ENCODE measurements at places on chromosomes 16 and 17.

GRCh38 chr16:77684181-77684526, 38.2 kb upstream of the NUDT7 start:
- no peak for DNase-seq

- no peak for DNase-seq
Observed at GRCh38 chr17:9522074-9522473, 53.5 kb downstream of the STX8 start.

DNA sequence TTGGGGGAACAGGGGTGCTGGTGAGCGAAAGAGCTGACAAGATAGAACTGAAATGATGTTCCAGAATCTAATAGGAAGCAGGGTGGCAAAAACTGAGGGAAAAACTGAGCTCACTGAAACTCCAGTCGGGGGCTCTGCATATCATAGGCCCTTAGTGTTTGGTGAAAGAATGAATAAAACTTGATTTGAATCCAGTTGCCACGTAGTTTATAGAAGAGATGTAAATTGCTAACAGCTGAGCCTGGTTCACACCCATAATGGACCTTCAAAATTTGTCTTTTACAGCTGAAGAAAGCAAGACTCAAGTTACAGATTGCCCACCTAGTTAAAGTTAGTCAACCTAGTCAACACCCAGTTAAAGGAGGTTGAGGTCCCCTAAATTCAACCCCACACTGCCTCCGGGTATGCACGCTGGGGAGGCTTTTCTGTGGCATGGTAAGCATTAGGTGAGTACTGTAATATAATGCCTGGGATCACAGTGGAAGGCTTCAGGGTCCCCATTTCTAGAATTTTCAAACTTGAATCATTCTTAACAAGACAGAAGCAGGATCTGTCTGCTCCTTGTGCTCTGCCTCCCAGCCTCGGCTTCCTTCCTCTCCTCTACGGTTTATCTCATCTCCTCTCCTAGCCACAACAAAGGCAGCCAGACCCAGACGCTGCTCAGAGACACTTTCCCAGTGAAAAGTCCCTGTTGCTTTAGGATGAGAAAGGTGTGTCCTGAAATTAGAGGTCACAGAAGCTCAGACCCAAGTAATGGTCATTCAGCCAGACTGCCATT, 26.9 kb upstream of the SUPT4H1 start:
- DNase-seq, result no peak

GRCh38 chr17:21318439-21318838, 33.9 kb downstream of the MAP2K3 start:
- DNase-seq, result no peak

GRCh38 chr17:2076087-2076984, 21.4 kb downstream of the HIC1 start:
- DNase-seq, result no peak

DNA sequence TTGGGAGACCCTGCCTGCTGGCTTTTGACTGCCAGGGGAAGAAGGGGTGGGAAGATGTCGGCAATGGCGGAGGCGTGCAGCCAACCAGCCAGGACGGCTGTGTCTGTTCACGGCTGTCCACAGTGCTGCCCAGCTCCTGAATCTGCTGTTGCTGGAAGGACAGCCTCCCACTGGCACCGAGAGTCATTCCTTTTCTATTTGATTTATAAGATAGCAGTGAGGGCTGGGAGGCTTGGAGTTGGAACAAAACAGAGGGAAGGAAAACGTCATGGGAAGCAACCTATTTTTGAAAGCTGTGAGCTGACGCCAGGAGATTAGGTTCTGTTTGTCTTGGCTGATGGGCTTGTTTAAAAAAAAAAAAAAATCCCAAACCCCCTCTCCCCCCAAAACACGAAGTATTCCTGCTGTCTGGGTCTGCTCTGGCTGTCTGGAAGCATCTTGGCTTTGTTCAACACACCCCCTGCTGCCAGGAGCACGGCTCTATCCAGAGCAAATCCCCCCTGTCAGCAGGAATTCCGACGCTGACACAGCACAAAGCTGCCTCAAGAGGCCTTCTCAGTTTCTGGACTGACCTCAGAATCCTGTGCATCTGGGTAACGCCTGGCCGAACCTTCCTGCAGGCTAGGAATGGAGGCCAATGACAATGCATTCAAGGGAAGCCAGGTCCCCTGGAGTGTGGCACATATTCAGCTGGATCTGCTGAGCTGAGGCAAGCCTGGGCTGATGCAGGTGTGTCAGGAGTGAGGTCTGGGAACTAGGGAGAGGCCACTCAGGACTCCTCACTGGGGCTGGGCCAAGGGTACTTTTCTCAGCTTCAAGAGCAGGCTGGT, 41.0 kb upstream of the SREBF1 start:
- no peak for DNase-seq

- DNase-seq, result no peak
Observed at GRCh38 chr16:29912087-29912486, 11.8 kb downstream of the ASPHD1 start.

GRCh38 chr17:7060165-7060891, 16.4 kb upstream of the SLC16A11 start:
- peak; percentile 59 for DNase-seq

- DNase-seq, result no peak
Observed at GRCh38 chr17:78567991-78568390, 9.2 kb downstream of the DNAH17 start.

DNA sequence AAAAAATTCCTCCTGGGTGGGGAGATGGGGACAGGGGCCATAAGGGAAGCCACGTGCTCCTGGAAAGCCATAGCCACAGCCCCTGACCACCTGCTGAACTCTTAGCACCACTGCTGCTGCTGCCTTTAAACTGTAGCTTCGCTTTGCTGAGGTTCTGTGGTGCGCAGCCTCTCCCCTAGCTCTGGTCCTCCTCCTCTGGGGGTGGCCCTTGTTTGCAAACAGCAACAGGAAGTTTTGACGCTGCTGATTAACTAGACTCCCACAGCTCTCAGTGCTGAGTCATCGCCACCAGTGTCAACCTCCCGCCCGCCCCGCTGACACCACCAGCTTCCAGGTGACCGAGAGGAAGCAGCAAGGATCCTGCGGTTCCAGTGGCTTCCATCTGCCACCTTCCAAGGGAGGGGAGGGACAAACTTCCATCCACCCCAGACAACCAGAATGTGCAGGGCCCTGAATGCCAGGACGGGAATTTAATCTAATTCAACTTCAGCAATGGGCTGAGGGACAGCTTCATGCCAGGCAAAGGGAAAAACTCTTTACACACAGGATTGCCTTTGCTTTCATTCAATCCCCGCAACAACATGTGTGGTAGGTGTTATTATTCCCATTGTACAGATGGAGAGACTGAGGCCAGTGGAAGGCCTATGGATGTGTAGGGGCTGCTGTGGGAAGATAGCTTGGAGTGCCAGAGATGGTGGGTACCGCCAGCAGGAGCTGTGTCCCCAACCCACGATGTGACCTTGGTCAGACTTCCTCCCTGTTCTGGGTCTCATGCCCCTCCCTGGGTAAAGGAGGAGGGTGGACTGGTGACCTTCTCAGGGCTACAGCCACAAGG, 8.1 kb upstream of the KIFC3 start:
- peak; percentile 78 for DNase-seq

- no peak for DNase-seq
Observed at GRCh38 chr17:83180996-83181481, 101.6 kb downstream of the METRNL start.

DNA sequence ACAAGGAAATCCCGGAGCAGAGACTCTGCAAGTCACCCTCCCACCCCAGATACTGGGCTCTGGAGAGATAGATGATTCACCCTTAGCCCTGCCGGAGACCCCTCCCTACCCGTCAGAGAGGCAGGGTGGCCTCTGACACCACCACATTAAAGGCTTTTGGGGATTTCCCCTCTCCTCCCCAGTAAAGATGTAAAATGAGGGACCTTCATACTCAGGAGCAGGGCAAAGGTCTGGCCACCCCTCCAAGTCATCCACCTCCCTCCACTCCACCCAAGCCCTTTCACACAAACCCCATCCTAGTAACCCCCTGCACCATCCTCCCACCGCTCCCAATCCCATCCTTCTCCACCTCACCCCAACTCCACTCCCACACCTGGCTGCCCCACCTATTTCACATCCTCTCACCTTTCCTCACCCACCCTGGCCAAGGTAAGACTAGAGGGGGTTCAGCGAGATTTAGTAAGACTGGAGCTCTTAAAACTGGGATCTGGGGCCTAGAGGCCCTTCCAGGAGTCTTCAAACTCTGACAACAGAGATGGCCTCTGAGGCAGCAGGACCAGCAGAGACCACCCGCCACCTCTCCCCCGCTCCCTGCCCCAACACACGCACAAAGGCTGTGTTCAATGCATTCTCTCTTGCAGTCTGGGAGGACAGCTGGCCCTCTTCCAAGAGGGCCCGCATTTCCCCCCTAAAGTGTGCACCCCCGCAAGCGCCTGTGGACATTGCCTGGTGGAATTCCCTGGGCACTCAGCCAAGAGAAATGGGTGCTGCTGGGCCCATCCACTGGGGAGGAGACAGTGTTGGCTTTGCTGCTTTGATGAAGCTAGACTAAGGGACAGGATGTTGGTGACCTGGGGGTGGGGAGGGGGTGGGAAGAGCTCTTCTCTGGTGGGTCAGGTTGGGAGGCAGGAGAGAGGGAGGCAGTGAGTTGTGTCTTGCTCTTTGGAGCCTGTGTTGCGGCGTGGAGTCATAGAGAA, 1.1 kb downstream of the ABAT start:
- DNase-seq, result peak; percentile 74

DNA sequence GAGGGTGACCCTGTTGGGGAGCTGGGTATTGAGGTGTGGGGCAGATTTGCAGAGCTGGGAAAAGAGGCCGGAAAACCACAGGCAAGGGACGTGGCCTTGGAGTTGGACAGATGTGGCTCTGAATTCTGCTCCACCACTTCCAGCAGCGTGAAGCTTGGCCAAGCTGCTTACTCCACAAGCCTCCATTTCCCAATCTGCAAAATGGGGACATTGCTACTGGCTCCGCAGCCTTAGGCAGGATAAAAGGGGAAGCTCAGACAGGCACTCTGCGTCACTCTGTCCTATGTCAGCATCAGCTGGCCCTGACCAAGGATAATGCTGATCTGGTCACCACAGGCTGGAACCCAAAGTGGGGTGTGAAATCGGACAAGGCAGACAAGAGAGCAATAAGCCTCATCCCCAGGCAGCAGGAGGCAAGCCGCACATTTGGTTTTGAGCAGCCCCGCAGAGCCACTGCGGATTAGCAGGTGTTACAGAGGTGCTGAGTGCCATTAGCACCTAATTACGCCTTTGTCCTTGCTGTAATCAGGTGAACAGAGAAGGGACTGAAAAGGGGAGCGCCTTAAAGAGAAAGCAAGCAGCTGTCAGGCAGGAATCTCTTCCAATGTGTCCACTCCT, 54.8 kb downstream of the SDK2 start:
- DNase-seq, result no peak

DNA sequence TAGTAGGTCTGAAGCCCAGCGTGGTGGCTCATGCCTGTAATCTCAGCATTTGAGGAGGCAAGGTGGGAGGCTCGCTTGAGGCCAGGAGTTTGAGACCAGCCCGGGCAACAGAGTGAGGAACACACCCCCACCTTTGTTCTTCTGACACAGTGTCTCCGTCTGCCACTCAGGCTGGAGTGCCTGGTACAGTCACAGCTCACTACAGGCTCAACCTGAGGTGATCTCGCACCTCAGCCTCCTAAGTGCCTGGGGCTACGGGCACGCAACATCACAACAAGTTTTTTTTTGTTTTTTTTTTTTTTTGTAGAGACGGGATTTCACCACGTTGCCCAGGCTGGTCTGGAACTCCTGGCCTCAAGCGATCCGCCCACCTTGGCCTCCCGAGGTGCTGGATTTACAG, 6.7 kb upstream of the TLCD3A start:
- DNase-seq, result no peak

DNA sequence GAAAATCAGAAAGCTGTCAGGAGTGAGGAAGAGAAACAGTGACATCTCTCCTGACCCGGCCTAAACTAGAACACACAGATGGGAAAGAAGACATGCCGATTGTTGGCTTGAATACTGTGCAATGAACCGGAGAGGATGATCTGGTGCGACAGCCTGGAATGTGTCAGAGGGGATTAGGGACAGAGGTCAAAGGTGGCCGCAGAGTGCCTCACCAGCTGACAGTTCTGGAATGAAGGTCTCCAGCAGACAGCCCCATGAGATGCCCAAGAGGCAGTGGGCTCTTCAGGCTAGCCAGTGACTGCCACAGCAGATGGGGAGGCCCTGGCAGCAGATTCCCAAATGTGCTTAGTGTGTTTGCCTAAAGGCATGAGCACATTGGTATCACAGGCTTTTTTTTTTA, 623.2 kb downstream of the CDH8 start:
- DNase-seq, result no peak

DNA sequence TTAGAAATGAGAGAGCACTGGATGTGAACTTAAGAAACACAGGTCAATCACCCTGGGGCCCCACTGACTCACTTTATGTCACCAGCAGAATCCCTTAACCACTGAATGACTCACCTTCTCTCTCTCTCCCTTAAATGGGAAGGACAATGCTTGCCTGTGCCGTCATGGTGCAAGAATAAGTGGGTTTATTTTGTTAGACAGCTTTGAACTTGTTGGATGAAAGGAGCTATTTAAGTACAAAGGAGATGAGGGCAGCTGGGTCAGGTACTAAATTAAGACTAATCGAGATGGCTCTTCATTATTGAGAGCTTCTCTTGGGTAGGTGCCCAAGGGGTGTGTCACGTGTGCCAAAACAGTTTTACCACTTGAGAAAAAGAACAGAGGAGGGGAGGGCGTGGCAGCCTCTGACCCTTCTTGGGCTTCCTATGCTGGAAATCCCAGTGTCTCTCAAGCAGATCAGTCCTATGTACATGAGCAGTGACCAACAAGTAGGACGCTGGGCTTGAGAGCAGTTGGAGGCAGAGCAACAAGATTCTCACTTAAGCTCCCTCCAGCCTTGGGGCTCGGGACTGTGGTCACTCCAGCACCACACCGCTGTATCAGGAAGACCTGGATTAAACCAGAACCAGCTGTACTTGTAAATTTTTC, 6.7 kb upstream of the KRT31 start:
- DNase-seq, result peak; percentile 75

DNA sequence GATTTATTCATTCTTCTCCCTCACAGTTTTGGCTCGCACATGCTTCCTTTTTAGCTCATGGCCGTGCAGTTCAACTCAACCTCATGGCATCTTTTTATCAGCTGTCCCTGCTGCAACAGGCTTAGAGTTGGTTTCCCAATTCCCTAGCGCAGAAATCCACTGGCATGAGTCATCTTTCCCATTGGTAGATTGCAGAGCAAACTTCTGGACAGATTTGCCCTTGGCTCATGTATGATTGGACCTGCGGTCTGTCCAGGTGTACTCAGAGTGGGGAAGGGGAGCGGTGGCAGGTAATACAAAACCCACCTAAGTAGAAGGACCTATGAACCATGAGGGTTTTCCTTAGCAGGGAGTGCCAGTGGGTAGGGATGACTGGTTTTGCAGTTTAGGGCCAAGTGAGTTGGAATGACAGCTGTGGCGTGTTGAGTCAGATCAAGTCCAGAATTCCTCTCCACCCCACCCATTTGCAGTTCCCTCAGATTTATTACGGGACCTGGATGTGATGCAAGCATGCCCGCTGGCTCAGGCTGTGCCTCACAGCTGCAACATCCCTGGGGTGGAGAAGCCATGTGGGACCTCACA, 584.7 kb downstream of the WWOX start:
- DNase-seq, result no peak

- DNase-seq, result no peak
Observed at GRCh38 chr16:66267292-66268014, 99.0 kb upstream of the CDH5 start.

Data from activated T-cell treated with anti-CD3 and anti-CD28 coated beads, Interleukin-2, amount 50 U/mL, for 72 hours (primary cell).